Activated T-helper 9 cell treated with anti-CD3 and anti-CD28 coated beads, Interleukin-2, amount 50 U/mL, for 16 hours (primary cell): ENCODE measurements at places on chromosomes 13 and 19.
A peak's percentile ranks its signal among the peaks of the same experiment; 100 is the strongest.

- no peak for DNase-seq
These were observed 66.4 kb upstream of the PCDH9 start for GRCh38 chr13:67296511-67296910.

GRCh38 chr13:24719139-24719538, 38.9 kb downstream of the ATP12A start:
- DNase-seq, result no peak

GRCh38 chr13:31011193-31011860, 78.9 kb downstream of the TEX26 start:
- DNase-seq, result no peak

- DNase-seq, result no peak
These were observed 151.4 kb downstream of the PDS5B start for GRCh38 chr13:32737679-32738078.

DNA sequence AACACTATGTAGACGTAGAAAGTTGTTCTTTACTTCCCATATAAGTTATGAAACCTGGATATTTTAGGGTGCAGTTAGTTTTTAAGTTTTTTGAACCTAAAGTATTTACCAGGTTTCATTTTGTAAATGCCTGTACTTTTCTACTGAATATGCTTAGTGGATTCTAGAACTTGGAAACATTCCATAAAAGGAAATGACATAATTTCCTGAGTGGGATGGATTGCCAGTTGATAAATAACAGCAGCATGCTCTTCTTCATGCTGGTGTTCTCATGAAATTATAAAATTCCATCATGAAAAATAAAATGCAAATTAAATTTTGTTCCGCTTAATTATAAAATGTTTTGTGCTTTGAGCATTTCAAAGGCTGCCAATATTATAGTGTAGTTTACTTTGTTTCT, 362.2 kb upstream of the PCDH20 start:
- no peak for DNase-seq

DNA sequence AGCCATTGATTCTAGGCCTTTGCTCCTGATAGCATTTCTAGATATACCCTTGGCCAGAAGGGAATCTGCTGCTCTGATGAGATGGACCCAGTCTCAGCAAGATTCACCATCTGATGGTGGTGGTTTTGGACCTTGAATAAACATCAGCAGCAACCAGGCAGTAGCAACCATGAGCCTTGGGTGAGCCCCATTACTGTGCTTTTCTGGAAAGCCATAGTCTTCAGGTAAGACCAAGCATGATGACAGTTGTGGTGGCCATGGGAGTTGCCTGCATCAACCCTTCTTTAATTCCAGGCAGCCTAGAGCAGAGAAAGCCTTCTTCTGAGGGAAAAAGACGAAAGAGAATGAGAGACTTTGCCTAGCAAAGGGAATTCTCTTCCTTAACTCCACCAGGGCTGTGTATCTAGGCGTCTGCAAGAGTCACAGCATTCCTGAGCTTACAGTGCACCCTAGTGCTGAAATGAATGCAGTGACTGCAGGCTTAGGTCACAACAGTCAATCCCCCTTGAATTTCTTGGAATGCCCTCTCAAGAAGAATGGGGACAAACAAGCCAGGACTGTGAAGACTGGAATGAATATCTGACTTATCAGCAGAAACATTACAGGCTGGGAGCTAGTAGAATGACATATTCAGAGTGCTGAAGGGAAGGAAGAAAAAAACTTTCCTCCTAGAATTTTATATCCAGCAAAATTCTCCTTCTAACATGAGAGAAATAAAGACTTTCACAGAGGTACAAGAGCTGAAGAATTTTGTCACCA, 942.4 kb upstream of the PCDH20 start:
- DNase-seq, result no peak

GRCh38 chr13:112014857-112015256, 52.1 kb upstream of the SOX1 start:
- DNase-seq, result no peak

- DNase-seq, result no peak
These were observed 1.2 kb downstream of the NCAN start for GRCh38 chr19:19212916-19213315.

- no peak for DNase-seq
These were observed 79.5 kb upstream of the GJB6 start for GRCh38 chr13:20311596-20311995.

DNA sequence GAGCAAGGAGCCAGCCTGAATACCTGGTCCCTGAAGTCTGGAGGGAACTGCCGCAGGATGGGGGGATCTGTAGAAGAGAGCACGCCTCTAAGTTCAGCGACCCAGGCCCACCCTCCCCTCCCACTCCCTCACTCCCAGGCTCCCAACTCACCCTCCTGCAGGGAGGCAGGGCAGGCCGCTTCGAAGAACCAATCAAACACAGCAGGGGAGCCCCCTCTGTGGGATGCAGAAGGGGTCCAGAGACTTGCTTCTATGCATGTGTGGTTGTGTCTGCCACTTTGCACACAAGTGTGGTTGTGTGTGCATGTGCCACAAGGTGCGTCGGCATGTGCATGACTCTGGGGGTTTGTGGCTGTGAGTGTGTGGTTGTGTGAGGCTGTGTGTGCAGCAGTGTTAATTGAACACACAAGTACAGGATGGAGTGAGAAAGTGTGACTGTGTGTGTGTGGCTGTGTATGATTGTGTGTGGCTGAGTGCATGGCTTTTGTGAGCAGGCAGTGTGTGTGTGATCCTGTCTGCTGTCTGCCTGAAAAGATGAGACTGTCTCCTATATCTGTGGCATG, 1.7 kb downstream of the DENND1C start:
- no peak for DNase-seq

DNA sequence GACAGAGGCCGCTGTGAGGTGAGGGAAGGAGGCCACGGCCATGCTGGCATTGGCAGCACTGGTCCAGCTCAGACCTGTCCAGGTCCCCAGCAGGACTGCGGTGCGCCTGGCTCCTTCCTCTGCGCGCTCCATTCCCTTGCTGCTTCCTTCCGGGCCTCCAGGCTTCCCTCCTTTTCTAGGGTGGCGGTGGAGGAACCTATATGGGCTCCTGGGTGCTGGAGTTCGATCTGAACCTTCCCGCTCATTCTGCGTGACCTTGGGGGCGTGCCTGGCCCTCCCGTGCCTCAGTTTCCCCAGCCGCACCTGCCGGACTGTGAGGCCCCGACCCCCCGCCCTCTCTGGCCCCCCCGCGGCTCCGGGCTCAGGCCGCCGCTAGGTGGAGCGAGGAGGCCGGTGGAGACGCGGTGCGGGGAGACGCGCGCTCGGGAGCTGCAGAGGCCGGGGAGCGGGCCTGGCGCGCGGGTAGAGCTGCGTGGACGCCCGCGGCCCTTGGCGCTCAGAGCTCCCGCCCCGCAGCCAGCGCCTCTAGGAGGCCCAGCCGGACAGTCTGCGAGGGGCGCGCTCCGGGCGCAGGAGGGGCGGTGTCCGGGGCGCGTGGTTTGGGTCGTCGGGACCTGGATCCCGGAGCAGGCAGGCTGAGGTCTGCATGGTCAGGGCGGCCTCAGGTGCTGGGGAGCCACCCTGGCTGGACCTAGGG, 29.9 kb downstream of the EFNA2 start:
- DNase-seq, result no peak

DNA sequence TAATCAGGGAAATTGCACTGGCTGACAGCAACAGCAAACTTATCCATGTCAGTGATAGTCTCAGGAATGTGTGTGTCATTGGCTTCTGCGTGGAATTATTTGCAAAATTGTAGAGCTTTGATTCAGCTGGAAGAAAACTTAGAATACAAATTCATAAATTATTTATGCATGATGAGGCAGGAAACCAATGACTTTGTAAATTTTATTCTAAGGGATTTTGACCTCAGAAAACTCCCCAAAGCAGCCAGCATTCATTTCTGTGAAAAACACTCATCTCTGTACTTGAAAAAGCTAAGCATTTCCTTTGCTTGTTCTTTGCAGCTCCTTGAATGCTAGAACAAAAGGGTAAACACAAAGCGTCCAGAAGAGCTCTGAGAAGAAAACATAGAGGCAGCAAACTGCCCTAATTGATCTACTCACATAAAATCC, 162.4 kb downstream of the DCT start:
- no peak for DNase-seq

- DNase-seq, result no peak
These were observed 14.7 kb downstream of the ZNF574 start for GRCh38 chr19:42090672-42091071.

DNA sequence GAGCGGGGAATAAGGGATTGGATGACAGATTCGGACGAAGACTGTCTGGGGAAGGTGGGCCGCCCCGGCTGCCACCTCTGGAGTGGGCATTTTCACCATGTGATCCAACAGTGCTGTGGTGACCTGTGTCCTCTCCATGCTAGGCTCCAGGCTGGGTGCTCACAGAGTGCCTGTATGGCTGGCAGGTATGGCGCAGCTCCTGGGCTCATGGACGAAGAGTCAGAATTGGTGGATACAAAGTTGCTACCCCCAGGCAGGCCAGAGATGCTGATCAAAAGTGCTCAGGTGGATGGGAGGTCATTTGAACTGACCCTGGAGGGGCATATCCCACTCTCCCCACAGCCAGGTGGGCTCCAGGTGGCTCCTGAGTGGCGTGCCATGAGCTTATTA, 111.3 kb upstream of the UQCRFS1 start:
- DNase-seq, result no peak

DNA sequence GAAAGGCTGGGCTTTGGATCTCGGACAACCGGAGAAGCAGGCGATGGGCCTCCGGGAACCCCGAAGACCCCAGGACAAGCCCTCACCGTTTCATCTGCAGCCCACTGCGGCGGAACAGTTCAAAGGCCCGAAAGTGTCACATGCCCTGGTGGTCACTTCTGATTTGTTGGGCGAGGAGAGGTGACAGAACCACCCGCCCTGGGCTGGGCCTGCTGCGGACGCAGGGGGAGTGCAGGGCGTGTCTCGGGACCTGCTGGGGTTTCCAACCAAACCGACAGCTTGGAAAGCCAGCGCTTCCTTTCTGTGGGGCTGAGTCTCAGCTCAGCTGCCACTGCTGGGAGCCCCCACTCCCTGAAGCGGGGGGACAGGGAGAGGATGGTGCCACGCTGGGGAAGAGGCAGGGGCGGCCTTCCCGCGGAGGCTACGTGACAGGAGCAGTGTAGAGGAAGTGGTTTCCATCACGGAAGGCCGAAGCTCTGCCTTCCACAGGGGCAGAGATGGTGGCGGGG, 22.8 kb upstream of the ZBTB7A start:
- DNase-seq, result no peak

DNA sequence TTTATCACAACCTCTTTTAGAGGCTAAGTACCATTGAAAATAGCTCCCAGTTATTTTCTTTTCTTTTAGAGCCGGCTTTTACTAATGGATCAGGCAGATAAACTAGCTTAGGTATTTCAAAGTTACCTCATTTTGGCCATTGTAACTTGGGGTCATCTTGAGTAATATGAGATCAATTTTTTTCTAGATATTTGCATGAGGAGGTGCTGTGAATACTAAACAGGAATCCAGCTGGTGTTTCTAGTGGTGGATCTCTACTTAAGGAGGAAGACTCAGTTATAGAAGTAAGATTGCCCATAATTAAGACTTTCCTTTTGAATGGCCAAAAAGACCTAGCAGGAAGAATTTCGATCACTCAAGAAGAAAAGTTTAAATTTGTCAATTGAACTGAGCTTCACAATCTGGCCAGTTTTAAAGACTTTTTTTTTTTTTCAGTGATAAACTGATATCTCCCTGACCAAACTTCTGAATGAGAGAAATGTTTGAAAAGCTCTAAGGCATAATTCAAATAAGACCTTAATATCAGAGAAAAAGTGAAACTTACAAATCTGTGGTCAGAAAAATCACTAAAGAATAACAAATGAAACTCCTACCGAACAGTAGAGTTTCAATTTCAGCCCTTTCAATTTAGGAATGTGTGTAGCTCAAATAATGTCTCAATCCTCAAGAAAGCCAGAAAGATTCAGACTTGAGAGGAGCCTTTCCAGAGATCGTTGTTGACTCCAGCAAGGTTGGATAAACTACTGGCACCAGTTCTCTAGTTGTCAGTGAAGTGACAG, 11.6 kb upstream of the NAA16 start:
- DNase-seq, result no peak

DNA sequence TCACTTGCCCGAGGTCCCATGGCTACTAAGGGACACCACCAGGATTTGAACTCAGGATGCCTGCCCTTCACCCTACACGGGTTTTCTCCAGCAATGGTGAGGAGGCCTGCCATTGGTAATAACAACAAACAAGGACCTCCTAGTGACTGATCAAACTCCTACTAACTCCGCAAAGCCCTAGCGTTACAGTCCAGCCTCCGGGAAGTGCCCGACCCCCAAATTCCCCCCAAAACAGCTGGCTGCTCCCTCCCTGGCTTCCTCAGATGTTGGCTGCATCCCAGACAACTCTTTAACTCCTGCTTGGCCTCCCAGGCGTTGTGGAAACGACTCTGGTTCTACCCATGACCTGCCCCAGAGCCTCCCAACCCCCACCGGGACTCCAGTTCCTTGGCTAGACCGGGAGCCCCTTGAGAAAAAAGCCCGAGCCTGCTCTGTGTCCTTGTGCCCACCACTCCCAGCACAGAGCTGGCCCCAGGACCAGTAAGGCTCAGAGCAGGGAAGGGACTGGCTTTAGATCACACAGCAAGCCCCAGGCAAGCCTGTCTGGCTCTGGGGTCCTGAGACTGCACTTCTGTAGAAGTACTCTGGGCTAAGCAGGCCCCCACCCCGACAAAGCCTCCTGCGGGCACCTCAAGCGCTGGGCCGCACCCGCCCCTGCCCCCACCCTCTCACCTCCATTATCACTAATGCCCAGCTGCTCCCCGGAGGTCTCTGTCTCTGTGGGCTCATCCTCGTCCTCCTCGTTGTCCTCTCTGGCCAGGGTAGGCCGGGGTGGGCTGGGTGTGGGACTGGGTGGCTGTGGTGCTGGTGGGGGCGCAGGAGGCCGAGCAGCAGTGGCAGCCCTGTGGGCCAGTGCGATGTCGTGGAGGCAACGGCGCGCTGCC, 4.7 kb downstream of the AKT1S1 start:
- no peak for DNase-seq

DNA sequence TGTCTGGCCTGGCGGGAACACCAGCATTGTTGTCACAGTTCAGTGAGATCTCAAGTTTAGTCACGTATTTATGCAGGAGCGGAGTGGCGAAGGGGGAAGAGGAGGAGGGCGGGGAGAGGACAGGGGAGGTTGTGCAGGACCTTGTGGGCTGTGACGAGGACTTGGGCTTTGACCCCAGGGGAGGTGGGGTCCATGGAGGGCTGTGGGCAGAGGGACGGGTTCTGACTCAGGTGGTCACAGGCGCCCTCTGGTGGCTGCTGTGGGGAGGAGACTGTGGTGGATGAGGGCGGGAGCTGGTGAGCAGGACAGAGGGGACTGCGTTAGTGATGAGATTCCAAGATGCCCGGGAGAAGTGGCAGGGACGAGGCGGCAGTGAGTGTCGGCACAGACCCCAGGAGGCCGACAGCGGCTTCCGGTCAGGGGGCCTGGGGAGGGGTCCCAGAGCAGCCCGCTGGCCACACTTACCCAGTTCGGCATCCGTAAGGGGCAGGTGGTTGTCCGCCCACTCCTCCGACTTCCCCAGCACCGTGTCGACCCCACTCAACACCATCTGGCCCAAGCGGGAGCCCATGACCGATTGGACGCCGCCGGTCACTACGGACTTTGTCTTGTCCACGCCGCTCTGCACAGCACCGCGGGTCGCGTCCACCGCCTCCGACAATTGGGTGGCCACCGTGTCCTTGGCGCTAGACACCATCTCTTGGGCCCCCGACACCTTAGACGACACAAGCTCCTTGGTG, 15.7 kb downstream of the PLIN3 start:
- DNase-seq, result peak; percentile 70
